ENCODE measurements at places on chromosomes 5 and 9.

- no peak overlapping the region for H3K4me3 ChIP-seq
- no peaks in the 10 kb centered on the region for H3K4me1 ChIP-seq
- no peaks in the 10 kb centered on the region for H3K27me3 ChIP-seq
- no peak overlapping the region for H3K27ac ChIP-seq
- H3K36me3 ChIP-seq, result peaks cover 55% of the 10 kb centered on the region
- no peak for DNase-seq
These were observed 629.6 kb upstream of the DMAC1 start for GRCh38 chr9:8429157-8429556.

DNA sequence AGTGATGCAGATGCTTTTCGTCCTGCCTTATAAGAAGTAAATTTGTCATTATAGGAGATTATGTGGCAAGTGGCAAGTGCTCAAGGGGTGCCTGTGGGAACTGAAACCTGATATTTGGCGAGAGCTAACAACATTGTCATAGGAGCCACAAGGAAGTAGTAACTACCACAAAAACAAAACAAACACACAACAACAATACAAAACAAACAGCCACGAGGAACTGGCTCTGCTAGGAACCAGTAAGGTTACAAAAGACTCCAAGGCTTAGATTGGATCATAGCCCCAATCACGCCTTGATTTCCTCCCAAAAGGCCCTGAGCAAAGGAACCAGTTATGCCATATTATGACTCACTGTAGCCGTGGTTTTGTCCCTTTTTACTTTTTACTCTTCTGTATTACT is 1045.2 kb downstream of the CDH12 start:
- no peak for DNase-seq
- no peak overlapping the region for H3K4me3 ChIP-seq
- no peaks in the 10 kb centered on the region for H3K4me1 ChIP-seq

DNA sequence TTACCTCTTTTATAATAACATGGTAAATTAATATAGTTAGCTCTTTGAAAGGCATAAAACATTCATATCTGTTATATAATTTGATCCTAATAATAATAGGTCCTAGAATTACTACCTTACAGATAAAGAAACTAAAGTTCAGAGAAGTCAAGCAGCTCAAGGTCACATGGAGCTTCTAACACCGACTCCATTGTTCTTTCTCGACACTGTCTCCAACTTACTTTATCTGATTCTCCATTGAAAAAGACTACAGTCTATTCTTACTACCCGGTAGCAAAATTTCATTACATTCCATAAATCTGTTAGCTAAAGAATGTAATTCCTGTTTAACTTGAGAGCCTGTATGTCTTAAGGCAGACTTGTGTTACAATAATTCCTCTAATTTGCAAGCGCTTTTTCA is 96.3 kb upstream of the TMEM161B start:
- H3K4me1 ChIP-seq, result peaks cover 5% of the 10 kb centered on the region
- no peak overlapping the region for H3K4me3 ChIP-seq
- H3K27ac ChIP-seq, result no peak overlapping the region
- no peaks in the 10 kb centered on the region for H3K36me3 ChIP-seq

DNA sequence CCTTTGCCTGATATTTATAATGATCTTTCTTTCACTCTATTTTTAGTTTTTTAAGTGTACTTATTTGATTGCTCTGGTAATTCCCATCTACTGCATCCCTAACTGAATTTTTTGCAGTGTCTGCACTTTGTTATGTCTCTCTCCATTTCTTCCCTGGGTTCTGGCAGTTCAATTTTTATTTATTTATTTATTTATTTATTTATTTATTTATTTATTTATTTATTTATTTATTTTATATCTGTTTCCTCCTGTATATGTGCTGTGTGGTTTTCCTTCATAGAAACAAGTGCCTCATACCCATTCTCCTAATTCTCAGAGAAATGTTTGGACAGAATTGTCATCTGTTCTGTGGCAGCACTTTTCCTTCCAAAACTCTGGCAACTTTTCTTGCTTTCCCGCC is 2370.8 kb upstream of the WWC1 start:
- H3K36me3 ChIP-seq, result no peaks in the 10 kb centered on the region
- H3K4me1 ChIP-seq, result no peaks in the 10 kb centered on the region
- no peak overlapping the region for H3K27ac ChIP-seq
- DNase-seq, result no peak

- no peak for DNase-seq
- H3K36me3 ChIP-seq, result no peaks in the 10 kb centered on the region
- H3K4me1 ChIP-seq, result no peaks in the 10 kb centered on the region
- peaks cover 15% of the 10 kb centered on the region for H3K27me3 ChIP-seq
- H3K27ac ChIP-seq, result no peak overlapping the region
These were observed 71.3 kb downstream of the SH3TC2 start for GRCh38 chr5:148991566-148991965.

DNA sequence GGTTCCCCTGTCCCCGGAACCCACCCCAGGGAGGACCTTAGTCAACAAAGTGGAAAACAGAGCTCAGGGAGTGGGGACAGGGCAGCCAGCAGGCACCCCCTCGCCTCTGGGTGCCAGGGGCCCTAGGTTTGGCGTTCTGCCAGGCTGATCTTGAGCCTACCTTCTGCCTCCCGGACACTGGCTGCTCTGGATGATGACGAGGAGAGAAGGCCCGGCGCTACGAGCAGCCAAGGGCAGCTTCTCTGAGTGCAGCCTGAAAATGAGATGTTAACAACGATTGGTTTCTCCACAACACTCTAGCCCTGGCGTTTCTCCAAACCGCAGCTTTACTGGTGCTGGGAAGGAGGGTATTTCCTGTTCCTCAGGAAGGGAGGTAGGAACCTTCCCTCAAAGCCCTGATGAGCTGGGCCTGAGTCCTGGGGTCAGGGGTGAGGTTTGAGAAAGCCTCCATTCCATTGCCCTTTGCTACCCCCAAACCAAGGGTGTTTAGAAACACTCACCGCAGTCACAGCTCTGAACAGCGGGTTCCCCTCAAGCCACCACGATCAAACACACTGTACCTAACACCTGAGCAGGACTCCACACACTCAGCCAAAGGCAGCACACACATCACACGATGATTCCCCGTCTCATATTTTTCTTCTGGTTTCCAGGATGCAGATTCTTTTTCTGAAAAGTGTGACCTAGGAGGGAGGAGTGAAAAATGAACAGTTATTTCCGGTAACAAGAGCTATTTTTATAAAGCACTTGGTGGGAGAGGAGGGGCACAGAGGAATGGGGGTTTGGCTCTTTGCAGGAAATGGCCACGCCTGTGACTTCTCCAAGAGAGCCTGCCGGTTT is at the start of gene STING1:
TSS of gene STING1 (minus strand) at position 709 of the 840 bp plus-strand sequence. CDS start 1,054 bp downstream, outside the sequence.
- peaks cover 66% of the 10 kb centered on the region for H3K4me1 ChIP-seq
- peak within 1 kb of the TSS; percentile 84 for H3K27ac ChIP-seq
- H3K36me3 ChIP-seq, result no peaks in the 10 kb centered on the region

GRCh38 chr9:99103901-99104458 is 933 bp upstream of the TGFBR1 start:
- peaks cover 14% of the 10 kb centered on the region for H3K36me3 ChIP-seq
- H3K27ac ChIP-seq, result peak overlapping the region; percentile 2
- H3K27me3 ChIP-seq, result no peaks in the 10 kb centered on the region
- H3K4me3 ChIP-seq, result peak overlapping the region; percentile 86

DNA sequence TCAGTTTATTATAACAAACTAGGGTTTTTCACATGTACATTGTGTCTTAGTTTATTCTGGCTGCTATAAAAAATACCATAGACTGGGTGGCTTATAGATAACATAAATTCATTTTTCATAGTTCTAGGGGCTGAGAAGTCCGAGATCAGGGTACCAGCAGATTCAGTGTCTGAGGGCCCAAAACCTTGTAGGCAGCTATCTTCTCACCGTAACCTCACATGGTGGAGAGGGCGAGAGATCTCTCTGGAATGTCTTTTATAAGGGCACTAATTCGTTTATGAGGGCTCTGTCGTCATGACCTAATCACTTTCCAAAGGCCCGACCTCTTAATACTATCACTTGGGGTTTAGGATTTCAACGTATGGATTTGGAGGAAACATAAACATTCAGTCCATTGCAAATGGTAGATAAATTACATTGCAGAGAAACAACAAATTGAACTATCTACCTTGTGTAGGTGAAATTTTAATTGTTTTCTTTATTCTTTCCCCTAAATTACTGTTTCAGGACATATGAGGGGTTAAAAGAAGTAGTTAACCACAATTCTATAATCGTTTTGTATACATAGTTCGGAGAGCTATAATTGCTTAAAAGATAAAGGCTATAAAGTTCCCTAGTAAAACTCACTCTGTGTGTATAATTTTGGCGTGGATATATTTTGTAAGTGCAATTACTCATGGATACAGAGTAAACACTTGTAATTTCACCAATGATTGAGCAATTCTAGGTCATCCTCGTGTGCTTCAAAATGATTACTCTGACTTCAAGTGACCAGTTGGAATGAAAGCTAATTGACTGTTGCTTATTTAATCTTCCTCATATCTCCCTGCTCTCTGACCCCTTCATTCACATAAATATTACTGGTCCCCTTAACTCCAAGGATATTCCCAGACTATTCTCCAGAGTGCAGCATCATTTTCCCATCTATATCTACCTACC is 247.5 kb upstream of the TMEM161B start:
- H3K4me1 ChIP-seq, result no peaks in the 10 kb centered on the region
- DNase-seq, result no peak
- no peaks in the 10 kb centered on the region for H3K36me3 ChIP-seq

DNA sequence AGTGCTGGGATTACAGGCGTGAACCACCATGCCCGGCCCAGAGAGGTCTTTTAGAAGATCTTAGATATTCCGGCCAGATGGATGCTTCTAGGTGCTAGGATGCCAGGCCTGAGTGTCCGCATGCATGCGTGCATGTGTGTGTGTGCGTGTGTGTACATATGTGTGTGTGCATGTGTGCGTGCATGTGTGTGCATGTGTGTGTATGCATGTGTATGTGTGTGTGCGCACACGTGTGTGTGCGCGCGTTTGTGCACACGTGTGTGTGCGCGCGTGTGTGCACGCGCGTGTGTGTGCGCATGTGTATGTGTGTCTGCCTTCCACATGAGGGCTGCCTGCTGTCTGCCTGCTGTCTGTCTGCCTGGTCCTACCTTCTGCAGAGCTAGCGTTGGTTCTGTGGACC is 88.0 kb upstream of the FCN2 start:
- no peak overlapping the region for H3K4me3 ChIP-seq
- H3K36me3 ChIP-seq, result peaks cover 4% of the 10 kb centered on the region
- no peak overlapping the region for H3K27ac ChIP-seq
- no peaks in the 10 kb centered on the region for H3K27me3 ChIP-seq

DNA sequence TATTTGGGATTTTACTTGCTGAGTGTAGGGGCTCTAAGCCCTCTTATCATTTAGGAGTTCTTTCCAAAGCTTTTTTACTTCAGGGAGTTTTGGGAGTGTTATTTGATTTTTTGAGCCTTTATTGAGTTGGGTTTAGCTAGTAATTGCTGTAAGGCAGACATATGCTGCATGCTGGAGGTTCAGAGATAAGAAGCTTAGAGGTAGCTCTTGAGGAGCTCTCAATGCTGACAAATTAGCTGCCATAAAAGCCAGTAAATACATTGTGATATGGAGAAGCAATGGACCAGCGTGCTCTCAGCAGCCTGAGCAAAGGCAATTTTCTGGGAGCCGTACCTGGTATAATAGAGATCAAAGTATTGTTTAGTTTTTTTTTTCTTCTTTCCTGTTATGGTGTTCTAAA is 11.6 kb downstream of the ARHGEF28 start:
- no peaks in the 10 kb centered on the region for H3K36me3 ChIP-seq
- peaks cover 32% of the 10 kb centered on the region for H3K27me3 ChIP-seq
- H3K4me3 ChIP-seq, result no peak overlapping the region
- no peak overlapping the region for H3K27ac ChIP-seq

GRCh38 chr9:36007316-36007708 is 29.4 kb upstream of the RECK start:
- H3K27me3 ChIP-seq, result peaks cover 86% of the 10 kb centered on the region
- no peaks in the 10 kb centered on the region for H3K4me1 ChIP-seq
- no peak overlapping the region for H3K27ac ChIP-seq
- no peak for DNase-seq

GRCh38 chr5:167460449-167461020 is 830.9 kb upstream of the WWC1 start:
- H3K27ac ChIP-seq, result no peak overlapping the region
- no peak for DNase-seq
- no peak overlapping the region for H3K4me3 ChIP-seq
- H3K36me3 ChIP-seq, result peaks cover 4% of the 10 kb centered on the region

DNA sequence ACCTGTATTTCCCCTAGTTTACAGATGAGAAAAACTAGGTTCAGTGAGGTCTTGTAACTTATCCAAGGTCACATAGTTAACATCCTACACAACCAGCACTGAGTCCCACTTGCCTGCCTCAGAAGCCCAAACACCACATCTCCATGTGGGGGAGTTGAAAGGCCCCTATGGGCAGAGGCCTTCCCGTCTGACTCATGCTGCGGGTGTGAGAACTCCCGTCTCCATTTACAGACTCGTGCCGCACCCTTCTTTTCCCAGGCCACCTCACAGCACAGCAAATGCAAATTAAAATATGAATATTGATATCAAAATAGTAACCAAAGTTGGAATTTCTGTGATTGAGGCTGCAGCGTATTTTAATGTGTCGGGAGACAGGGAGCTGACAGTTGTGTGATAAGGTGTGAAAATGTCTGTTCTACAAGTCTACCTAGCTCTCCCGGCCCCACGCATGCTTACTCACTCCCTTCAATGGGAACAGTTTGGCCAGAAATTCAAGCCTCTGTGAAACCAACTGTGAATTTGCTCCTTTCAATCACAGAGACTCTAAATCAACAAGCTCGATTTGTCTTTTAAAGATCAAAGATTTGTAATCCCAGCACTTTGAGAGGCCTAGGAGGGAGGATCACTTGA is 90.1 kb downstream of the CRB2 start:
- no peaks in the 10 kb centered on the region for H3K27me3 ChIP-seq
- H3K27ac ChIP-seq, result peak overlapping the region; percentile 98
- H3K4me3 ChIP-seq, result peak overlapping the region; percentile 46
- peaks cover 3% of the 10 kb centered on the region for H3K36me3 ChIP-seq
- peak; percentile 35 for DNase-seq
- H3K4me1 ChIP-seq, result peaks cover 65% of the 10 kb centered on the region

DNA sequence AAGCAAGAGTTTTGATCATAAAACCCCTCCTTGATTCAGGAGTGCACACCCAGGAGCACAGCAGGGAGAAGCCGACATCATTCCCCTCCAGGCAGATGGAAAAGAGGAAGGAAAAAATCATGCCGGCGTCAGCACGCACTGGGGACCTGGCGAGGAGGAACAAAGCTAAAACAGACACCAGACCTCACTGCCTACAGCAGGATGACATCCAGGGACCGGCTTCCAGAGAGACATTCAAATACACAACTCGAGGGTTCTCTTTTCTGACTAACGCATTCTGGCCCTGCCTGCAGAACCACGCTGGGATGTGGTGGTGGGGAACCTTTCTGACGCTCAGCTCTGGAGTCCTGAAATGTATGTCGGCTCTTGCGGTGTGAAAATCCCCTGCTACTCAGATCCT is 2.7 kb downstream of the UBAC1 start:
- DNase-seq, result no peak
- peaks cover 10% of the 10 kb centered on the region for H3K36me3 ChIP-seq
- peak overlapping the region; percentile 29 for H3K27ac ChIP-seq
- peaks cover 22% of the 10 kb centered on the region for H3K27me3 ChIP-seq
- H3K4me1 ChIP-seq, result peaks cover 53% of the 10 kb centered on the region

- H3K27ac ChIP-seq, result no peak overlapping the region
- DNase-seq, result no peak
- H3K36me3 ChIP-seq, result no peaks in the 10 kb centered on the region
- no peak overlapping the region for H3K4me3 ChIP-seq
These were observed 135.2 kb upstream of the TUSC1 start for GRCh38 chr9:25813478-25813877.
